ENCODE measurements at places on chromosomes 16 and 17.

DNA sequence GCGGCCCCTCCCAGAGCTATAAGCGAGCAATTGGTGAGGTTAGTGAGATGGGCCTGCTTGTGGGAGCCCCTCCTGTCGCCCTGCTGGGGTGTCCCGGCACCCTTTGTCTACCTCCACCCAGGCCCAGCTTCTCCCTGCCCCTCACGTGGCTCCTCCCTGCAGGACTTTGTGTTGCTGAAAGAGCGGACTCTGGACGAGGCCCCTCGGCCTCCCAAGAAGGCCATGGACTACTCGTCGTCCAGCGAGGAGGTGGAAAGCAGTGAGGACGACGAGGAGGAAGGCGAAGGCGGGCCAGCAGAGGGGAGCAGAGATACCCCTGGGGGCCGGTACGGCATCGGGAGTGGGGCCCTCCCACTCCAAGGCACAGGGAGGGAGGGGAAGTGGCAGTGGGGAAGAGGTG lies 6.1 kb upstream of the C17orf107 start:
- DNase-seq: no peak

- no peak for DNase-seq
Measured at GRCh38 chr16:16817196-16817595, 438.3 kb downstream of the NPIPA7 start.

GRCh38 chr16:83929811-83930555 lies 23.1 kb upstream of the OSGIN1 start:
- no peak for DNase-seq

- DNase-seq: no peak
Measured at GRCh38 chr16:26382586-26382985, 684.1 kb upstream of the C16orf82 start.

GRCh38 chr17:290626-291025 lies 62.0 kb downstream of the RPH3AL start:
- no peak for DNase-seq

- DNase-seq: no peak
Measured at GRCh38 chr16:85366031-85366763, 246.9 kb upstream of the GSE1 start.
